ENCODE measurements at places on chromosomes 4 and X.

GRCh38 chr4:71913275-71913674 is 118.5 kb upstream of the NPFFR2 start:
- no peak for DNase-seq

- no peak for DNase-seq
Observed at GRCh38 chrX:23907111-23907497, 634 bp downstream of the APOO start.

DNA sequence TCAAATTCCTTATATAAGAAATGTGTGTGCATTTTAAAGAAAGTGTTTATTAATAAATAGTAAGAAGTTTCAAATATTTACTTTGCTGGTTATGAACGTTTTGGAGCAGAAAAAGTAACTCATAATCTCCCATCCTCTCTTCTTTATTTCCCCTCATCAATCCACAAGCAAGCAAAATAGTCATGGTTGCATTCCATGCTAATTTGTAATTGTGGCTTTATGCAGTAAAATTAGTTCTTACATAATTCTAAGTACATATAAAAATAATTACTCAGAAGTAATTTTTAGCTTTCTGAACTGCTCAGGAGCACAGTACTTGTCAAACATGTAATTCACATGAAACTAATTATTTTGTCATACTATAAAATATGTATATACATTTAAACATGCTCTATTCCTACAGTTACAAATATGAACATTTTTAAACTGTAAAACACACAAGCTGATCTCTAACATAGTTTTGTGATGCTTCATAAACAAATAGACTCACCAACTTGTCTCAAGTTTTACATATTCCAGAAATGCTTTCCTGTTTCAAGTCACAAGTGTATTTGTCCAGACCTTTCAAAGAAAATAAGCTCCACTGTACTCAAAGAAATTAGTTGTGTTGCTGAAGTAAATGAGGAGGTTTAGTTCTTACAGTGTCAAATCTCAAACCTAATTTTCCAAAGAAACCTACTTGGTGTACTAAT is 218.9 kb downstream of the PABPC4L start:
- DNase-seq: no peak

GRCh38 chrX:97315939-97316338 is 432.2 kb downstream of the RPA4 start:
- DNase-seq: no peak

DNA sequence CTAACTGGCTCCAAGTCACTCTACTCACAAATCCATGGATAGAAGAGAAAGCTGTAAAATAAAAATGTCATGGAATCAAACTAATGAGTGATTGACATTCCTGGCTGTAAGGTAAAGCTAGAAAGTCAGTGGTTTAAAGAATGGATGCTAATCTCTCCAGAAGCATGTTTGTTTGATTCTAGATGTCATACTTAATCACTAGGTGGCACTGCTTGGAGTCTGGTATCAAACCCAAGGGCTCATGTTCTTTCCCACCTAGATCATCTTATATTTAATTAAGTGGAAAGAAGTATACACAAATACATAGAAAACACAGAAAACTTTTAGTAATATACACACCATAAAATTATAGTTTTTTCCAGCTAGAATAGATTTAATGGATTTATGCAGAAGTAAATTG is 2666.6 kb downstream of the PCDH7 start:
- DNase-seq: no peak

GRCh38 chr4:118703118-118703517 is 17.9 kb downstream of the METTL14 start:
- no peak for DNase-seq

DNA sequence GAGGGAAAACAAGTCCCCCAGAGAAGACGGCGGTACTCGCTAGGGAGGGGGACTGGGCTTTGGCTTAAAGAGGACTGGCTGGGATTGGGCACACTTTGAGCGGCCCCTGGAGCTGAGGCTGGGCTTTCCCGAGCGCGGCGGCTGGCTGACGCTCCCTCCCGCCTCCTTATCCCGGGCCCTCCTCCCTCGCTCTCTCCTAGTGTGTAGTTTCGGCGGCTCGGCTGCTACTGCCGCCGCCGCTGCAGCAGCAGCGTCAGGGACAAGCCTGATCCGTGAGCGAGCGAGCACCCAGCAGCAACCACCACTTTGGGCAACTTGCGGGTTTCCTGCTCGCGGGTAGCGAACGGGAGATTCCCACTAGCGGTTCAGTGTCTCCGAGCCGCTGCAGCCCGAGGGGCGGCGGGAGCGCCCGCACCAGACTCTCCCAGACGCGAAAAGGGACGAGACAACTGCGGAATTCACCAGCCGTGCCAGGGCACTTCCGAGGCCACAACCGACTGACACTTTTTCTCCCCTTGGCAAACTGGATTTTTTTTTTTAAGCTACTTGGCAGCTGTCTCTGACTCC is 632 bp upstream of the PCDH7 start:
- DNase-seq: no peak

- no peak for DNase-seq
Observed at GRCh38 chrX:10755439-10756334, 135.3 kb upstream of the MID1 start.

DNA sequence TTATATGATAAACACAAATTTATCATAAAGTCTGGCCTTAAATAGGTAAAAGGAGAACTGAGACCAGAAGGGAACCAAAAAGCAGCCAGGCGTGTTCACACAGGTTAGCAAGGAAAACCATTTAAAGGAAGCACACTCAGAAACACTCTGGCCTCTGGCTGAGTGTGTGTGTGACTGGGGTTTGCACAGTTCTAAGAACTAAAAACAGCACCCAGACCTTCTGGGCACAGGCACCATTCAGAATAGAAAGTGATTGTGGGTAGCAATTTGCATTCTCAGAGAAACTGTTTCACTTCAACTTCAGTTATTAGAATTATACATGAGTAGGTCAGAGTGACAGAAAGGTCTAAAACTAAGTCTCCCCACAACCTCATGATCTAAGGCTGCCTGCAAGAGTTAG is 10.0 kb downstream of the GPR82 start:
- no peak for DNase-seq

- DNase-seq: no peak
Observed at GRCh38 chr4:144782345-144782744, 136.4 kb downstream of the HHIP start.

DNA sequence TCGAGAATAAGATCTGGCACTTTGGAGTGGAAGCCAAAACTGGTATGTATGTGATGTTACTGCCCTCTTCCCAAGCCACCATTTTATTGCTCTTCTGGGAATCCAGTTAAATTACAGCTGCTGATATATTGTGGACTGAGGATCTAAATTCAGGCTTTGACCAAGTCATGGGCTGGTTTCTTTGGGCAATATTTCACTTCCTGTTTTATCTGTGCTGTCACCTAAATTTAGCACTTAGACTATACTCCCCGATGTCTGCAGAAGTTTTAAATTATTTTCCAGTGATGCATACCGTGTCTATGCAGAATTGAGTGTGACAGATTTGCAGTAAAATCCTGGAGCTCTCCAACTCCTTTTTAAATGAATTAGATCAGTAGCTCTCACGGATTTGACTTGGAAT is 100.0 kb downstream of the TEX13A start:
- no peak for DNase-seq

DNA sequence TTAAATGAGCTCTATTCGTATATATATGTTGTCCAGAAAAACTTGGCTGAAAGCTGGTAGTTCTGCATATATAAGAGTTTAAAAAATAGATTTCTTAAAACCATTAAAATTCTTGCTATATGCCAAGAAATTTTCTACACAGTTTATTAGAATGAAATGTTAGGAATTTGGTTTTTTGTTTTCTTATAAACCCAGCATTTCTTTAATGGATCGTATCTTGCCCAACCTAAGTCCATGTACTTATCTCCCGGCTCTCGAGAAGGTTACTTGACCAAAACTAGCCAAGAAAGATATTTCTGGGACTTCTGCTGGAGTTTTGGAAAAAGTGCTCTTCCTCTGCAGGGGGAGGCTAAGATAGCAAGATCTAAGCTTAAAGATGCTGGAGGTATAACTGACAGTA is 4.7 kb upstream of the ASB5 start:
- DNase-seq: no peak

DNA sequence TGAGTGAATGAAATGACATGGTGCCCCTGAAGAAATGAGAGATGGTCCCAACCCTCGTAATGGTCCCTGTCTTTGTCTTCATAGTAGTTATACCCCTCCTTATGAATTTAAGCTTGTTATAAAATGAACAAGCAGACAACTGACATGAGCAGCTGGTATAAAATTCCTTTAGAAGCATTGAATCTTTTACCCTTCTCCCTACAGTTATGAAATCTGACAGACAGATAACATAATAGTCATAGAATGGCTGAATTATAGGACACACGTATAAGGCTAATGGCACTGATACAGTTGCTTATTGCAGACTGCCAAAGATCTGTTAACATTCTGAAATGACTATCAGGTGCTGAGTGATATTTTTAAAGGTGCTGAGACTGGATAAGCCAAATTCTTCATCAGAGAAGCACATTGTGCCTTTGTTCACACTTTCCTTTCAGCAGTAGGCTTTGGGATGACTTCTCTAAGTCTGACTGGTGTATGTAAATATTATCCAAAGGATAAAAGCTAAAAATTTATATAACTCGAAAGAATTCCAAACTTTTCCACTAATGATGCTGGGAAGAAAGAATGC is 47.4 kb upstream of the PDGFC start:
- DNase-seq: no peak

GRCh38 chrX:30887721-30888120 is 1.3 kb downstream of the TAB3 start:
- DNase-seq: peak; percentile 39

DNA sequence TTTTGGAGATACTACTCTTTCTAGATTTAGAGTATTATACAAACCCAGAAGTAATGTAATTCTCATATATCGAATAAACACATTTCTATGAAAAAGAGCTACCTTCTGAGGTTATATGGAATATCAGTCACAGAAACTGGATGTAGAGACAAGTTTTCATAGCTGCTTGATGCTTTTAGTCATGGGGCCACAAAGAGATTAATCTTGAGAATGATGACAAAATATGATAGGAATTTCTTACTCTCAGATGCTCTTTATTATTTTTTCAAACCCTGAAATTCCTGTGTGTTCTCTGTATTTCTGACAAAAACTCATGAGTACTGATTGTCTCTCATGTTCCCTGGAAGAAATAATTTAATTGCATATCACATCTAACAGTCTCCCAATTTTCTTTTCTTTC is 662.5 kb downstream of the RAPGEF2 start:
- DNase-seq: no peak

DNA sequence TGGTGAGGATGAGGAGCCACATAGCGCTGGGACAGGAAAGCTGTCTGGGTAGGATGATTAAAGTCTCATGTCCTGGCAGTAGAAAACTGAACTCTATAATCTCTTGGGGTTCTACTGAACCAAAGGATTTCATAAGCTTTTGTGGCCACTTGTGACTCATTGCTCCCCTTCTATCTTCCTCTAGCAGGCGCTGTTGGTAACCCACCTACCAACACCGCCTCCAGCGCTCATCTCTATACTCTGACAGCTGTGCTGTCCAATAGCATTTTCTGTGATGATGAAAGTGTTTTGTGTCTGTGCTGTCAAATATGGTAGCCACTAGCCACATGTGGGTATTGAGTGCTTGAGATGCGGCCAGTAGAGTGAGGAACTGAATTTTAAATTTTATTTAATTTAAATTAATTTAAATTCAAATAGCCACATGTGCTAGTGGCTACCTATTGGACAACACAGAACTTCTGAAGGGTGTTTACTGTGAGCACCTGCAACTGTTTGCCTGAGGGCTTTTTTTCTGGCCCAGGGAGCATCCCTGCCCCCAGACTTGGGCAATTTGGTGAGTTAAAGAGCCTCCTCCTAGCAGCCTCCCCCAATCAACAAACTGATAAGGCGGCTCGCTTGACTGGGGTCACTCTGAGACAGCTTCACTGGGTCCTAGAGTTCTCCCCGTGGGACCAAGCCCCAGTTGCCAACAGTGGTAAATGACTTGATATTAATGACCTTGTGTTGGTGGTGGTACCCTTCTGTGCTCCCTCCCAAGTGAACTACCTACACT is 169.2 kb upstream of the ATP6AP2 start:
- no peak for DNase-seq

DNA sequence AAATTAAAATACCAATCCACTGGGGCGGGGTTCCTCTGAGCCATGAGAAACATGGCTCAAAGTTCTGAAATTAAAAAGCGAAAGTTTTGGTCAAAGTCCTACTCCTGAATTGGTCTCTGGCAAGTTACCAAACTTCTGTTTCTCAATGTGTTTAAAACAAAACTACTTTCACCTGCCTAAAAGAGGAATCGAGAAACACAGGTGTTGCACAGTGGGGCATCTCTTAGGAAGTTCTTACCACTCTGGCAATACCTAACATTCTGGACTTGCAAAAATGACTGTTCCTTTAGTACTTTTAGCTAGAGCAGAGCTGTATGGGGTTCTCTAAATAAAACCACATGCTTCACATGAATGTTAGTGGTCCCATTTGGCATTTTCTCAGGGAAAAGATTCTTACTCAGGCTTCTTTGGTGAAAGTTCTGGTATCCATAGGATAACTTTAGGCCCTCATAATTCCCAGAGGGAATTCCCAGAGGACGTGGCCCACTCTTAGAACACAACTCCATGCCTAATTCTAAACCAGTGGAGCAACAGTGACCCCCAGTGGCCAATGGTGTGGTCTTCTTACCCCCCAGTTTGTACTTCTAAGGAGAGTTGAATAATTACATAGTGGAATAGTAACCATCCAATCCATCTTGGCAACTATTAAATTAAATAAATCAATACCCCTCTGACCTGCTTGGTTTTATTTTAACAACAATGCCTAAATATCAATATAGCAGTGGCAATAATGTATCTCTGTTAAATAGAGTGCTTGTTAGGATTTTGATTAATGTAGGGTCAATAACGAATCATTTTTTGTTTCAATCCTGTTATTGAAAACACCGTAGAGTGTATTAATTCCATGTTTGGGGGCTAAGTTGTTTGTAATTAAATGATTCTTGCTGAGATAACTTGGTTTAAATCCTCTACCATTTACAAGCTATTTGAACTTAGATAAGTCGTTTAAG is 21.9 kb downstream of the BMP3 start:
- no peak for DNase-seq

GRCh38 chr4:70623323-70623722 is 5.2 kb upstream of the ENAM start:
- no peak for DNase-seq

DNA sequence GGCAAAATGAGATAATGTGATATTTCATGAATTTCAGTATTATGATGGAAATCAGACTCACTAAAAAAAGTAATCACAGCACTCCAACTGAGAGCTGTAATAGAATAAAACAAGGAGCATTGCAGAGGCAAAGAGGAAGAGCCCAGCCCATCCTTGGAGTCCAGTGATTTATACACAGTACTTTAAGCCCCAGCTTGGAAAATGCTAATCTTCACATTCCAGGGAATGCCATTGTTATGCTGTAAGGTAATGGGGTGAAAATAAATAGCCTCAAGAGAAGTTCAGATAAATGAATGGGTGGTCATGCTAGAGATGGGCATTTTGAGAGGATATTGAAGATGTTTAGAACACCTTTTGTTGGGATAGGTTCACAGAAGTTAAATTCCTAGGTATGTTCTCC is 190.3 kb upstream of the TAPT1 start:
- no peak for DNase-seq
